ENCODE measurements at places on chromosomes 3 and 15. TPM values are rescaled to one million over a fixed set of nuclear protein-coding genes. Genes with fewer than 3 reads are reported as not detected.

TMEM115 gene
- total RNA-seq, result 78.9 TPM

TMCO5A gene
- total RNA-seq, result not detected

DNA sequence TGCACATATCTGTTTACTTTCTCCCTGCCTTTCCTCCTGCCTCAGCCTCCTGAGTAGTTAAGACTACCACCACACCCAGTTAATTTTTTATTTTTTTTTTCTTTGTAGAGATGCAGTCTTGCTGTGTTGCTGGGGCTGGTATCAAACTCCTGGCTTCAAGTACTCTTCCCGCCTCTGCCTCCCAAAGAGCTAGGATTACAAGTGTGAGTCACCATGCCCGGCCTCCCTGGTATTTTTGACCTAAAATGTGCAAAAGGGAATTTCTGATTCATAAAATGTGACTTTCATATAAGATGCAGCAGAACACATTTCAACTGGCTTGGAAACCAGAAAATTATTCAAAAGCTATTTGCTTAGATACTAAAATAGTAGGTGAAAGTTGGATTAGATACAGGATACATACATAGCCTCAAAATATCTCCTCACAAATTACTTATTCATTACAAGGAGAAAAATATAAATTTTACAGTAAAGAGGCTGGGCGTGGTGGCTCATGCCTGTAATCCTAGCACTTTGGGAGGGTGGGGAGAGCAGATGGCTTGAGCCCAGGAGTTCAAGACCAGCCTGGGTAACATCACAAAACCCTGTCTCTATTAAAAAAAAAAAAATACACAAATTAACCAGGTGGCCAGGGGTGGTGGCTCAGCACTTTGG, 32.0 kb downstream of the MAP4 start:
- DNase-seq, result no peak
- H3K27ac ChIP-seq, result no peak overlapping the region
- no peaks in the 10 kb centered on the region for H3K36me3 ChIP-seq
- H3K27me3 ChIP-seq, result no peaks in the 10 kb centered on the region

GRCh38 chr3:147424581-147425387, 15.6 kb downstream of the ZIC1 start:
- H3K4me3 ChIP-seq, result no peak overlapping the region
- no peak overlapping the region for H3K27ac ChIP-seq
- H3K4me1 ChIP-seq, result no peaks in the 10 kb centered on the region

GRCh38 chr3:45795882-45796765, at the start of gene SLC6A20:
TSS of gene SLC6A20 (minus strand) at chr3:45796536. CDS start at chr3:45796419, 117 bp downstream.
- DNase-seq, result peak; percentile 58
- peak within 1 kb of the TSS; percentile 20 for H3K4me3 ChIP-seq
- H3K4me1 ChIP-seq, result peaks cover 6% of the 10 kb centered on the region
- peaks cover 47% of the 10 kb centered on the region for H3K27me3 ChIP-seq
- H3K36me3 ChIP-seq, result no peaks in the 10 kb centered on the region

GRCh38 chr15:58474741-58475323, 43.0 kb downstream of the LIPC start:
- H3K27ac ChIP-seq, result no peak overlapping the region
- no peaks in the 10 kb centered on the region for H3K27me3 ChIP-seq
- no peaks in the 10 kb centered on the region for H3K36me3 ChIP-seq
- no peaks in the 10 kb centered on the region for H3K4me1 ChIP-seq
- no peak for DNase-seq
- no peak overlapping the region for H3K4me3 ChIP-seq

DNA sequence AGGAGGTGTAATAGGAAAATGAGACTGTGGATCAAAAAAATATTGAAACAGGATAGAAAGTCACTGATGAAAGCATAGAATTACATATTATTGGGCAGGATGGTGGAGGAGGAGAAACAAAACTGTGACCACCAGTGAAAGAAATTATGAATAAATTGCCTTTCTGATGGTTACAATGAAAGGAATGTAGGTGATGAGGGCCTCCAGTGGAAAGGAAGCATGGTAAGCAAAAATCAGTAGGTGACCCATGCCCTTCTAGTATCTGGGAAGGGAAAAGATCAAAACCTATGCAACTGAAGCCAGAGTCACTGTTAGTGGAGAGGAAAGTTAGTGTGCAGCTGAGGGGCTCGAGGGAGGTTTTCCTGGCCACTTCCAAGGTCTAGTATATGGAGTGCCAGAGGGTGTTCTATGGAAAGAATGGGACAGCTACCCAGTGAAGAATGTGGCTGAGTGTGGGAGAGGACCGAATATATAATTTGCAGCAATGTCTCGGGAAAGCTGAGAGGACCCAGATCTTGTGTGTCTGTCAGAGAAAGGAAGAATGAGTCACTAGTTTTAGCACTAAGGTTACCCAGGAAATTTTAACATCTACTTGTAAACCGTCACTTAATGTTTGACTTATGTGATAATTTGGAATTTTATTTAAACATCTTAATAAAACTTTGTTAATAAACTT, 146.2 kb downstream of the NFKBIZ start:
- DNase-seq, result no peak
- no peak overlapping the region for H3K27ac ChIP-seq
- no peak overlapping the region for H3K4me3 ChIP-seq

GRCh38 chr3:185837414-185837813, 12.6 kb upstream of the IGF2BP2 start:
- H3K27me3 ChIP-seq, result no peaks in the 10 kb centered on the region
- H3K4me1 ChIP-seq, result no peaks in the 10 kb centered on the region
- DNase-seq, result no peak
- H3K27ac ChIP-seq, result no peak overlapping the region

Measured in transverse colon (tissue), 4 donors.